SW 1271 (cell line): ENCODE measurements at places on chromosomes 3 and 15.

- DNase-seq = no peak
Measured at GRCh38 chr15:84846269-84846668, 29.1 kb downstream of the ALPK3 start.

GRCh38 chr3:60752809-60753208 lies 498.4 kb downstream of the FHIT start:
- no peak for DNase-seq

GRCh38 chr3:107540857-107541256 lies 18.1 kb downstream of the BBX start:
- no peak for DNase-seq

DNA sequence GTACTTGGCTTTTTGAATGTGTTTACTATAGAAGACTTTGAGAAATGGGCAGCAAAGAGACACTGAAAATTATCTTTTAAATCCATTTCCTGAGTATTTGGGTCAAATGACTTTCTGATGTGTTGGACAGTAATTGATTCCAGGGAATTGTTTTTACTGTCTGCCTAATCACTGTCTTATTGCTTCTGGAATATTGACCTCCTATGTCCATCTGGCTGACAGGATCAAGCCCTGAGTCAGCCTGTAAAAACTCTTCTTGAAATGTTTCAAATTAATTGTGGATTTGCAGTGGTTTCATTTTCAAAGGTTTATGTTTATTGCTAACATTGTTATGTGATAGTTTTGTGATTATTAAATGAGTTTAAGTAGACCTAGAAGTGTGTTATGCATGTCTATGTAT lies 50.6 kb upstream of the MLF1 start:
- DNase-seq = no peak

DNA sequence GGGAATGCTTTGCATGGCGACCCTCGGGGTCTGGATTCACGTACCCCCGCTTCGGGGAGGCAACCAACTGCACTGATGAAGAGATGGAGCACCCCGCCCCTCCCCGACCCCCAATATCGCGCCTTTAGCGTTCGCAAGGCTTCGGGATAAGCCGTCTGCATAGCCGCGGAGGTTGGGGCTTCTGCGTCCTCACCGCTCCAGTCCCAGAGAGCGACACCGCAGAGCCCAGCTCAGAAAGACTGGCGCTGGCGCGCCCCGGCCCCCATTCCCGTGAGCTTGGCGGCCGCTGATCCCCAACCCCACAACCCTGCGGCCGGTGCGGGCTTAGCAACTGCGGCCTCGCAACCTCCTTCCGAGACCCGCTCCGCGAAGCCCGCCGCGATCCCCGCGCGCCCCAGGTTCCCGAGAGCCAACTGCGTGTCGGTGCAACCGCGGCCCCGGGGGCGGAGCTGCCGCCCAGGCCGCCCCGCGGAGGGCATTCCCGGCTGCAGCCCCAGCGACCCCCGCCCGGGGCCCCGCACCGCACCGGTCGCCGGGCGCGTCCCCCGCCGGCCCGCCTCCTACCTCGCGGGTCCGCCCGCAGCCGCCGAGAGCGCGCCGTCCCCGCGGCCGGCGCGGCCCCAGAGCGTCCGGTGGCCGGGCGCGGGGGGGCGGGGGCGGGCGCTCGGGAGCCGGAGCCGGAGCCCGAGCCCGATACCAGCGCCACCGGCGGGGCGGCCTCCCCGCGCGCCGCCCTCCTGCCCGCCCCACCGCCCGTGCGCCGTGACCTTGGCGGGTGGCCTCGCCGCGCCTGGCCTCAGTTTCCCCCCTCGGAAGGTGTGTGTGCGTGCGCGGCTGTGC lies 79.5 kb downstream of the IQSEC1 start:
- no peak for DNase-seq
